ENCODE measurements at places on chromosomes 12 and 14.
A peak's percentile ranks its signal among the peaks of the same experiment; 100 is the strongest.

DNA sequence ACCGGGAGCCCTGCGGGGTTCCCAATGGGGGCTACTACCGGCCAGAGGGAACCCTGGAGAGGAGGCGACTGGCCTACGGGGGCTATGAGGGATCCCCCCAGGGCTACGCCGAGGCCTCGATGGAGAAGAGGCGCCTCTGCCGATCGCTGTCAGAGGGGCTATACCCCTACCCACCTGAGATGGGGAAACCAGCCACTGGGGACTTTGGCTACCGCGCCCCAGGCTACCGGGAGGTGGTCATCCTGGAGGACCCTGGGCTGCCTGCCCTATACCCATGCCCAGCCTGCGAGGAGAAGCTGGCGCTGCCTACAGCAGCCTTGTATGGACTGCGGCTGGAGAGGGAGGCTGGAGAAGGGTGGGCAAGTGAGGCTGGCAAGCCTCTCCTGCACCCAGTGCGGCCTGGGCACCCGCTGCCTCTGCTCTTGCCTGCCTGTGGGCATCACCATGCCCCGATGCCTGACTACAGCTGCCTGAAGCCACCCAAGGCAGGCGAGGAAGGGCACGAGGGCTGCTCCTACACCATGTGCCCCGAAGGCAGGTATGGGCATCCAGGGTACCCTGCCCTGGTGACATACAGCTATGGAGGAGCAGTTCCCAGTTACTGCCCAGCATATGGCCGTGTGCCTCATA is 9.7 kb downstream of the TNS2 start:
- DNase-seq: no peak

GRCh38 chr12:46174061-46174662 is 94.7 kb downstream of the SLC38A1 start:
- peak; percentile 8 for DNase-seq

GRCh38 chr14:95268350-95268749 is 51.4 kb downstream of the CLMN start:
- no peak for DNase-seq

GRCh38 chr12:61530456-61530855 is 729.7 kb upstream of the USP15 start:
- DNase-seq: no peak

DNA sequence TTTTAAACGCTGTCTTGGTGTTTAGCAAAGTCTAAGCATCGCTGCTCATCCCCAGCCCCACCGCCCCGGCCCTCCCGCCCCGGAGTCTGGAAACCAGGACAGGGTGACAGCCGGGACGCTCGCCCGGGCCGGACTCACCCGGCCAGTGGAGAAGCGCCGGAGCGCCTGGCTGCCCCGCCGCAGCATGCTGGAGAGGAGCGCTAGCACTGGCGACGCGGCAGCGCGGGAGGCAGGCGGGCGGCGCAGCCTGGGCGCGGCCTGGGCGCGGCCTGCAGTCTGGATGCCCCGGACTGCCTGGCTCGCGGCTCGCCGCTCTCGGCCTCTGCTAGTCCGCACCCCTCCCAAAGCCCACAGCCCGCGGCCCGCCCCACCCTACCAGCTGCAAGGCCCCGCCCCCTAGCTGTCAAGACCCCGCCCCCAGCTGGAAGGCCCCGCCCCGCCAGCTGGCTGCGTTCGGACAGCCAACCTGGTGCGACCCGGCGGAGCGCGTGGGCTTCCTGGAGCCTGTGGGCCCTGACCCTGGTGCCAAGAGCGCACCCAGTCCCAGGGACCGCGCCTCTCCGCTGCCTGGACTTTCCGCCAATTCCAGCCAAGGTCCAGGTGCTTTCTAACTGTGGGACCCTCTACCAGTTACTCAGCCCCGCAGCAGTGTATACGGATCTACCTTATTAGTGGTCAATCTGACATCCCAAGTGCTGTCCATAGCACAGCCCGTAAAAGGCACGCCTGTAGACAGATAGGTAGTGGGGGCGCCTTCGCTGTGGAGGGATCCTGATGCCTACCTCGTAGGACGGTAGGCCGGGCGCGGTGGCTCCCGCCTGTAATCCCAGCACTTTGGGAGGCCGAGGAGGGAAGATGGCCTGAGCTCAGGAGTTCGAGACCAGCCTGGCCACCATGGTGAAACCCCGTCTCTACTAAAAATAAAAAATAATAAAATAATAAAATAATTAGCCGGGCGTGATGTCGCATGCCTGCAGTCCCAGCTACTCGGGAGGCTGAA is at the start of gene ALDH1L2:
Gene ALDH1L2, minus strand, starts transcription at position 208 of the 1,000 bp plus-strand sequence. Its CDS starts 22 bp downstream, at position 186.
- peak; percentile 79 for DNase-seq

DNA sequence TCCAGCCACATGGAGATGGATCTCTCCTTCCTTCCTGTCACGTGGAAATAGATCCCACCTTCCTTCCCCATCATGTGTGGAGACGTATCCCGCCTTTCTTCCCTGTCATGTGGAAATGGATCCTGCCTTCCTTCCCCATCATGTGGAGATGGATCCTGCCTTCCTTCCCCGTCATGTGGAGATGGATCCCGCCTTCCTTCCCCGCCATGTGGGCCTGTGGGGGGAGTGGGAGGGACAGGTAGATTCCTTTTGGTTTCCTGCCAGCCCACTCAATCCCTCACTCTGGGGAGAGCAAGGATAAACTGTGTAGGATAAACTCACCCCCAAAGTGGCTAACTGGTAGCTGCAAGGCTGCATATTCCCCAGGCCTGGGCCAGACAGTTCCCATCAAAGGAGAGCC is 31.7 kb upstream of the TDRD9 start:
- peak; percentile 41 for DNase-seq

GRCh38 chr14:91230397-91231035 is 14.0 kb downstream of the GPR68 start:
- DNase-seq: no peak

DNA sequence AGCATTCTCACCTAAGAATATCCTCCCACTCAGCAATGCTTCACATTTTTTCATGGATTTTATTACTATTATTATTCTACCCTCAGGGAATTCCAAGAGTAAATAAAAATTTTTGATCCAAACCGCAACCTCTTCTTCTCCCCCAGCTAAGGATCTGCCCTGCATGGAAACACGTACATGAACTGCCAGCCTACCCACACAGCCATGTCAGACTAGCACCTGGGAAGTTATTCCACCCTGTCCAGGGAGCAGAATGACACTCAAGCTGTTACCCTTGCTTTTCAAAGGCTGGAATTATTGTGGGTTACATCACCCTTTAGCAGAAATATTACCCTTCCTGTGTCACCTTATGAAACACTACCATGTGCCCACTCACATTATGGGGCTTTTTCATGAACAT is 227.3 kb upstream of the USP15 start:
- DNase-seq: no peak

DNA sequence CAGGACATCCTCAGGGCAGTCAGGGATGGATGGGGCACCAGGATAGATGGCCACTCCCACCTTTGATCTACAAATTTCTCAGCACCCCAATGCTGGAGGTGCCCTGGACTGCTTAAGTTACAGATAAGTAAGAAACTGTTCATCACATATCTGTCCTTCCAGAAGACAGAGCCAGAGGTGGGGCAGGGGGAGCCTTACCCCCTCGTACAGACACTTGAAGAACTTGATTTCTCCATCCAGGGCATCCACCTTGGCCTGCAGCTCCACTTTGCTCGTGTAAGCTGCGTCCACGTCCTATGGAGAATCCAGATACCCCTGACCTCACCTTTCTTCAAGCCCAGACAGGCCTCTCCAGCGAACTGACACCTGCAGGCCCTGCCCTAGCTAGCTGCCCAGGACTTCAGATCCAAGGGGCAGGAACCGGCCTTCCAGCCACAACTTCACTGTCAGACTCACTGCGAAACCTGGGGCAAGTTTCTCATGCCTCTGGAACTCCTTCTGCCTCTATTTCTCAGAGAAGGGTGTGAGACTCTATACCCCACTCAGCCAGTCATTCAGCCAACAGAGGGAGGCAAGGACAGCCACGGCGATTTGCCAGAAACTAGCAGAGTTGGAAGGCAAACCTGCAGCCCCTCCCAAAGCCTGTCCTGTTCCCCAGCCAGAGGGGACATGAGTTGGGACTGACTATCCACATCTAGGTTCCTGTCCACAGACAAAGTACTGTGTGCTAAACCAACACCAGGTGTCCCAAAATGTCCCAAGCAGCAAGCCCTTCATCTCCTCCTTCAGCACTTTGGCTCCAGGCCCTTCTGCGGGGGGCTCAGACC is 3.8 kb downstream of the KRT73 start:
- DNase-seq: no peak

- no peak for DNase-seq
Observed at GRCh38 chr14:78491048-78491447, 320.9 kb downstream of the NRXN3 start.

DNA sequence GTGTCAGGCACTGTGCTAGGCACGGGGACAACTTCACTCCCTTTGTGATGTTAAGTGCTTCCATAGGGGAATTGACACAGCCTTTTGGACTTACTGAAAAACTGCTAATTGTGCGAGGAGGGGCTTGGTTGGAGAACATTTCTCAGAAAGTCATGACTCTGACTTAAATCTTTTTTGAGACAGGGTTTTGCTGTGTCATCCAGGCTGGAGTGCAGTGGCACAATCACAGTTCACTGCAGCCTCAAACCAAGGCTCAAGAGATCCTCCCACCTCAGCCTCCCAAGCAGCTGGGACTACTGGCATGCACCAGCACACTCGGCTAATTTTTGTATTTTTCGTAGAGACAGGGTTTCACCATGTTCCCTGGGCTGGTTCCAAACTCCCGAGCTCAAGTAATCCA is 10.2 kb upstream of the LTBP2 start:
- DNase-seq: no peak

DNA sequence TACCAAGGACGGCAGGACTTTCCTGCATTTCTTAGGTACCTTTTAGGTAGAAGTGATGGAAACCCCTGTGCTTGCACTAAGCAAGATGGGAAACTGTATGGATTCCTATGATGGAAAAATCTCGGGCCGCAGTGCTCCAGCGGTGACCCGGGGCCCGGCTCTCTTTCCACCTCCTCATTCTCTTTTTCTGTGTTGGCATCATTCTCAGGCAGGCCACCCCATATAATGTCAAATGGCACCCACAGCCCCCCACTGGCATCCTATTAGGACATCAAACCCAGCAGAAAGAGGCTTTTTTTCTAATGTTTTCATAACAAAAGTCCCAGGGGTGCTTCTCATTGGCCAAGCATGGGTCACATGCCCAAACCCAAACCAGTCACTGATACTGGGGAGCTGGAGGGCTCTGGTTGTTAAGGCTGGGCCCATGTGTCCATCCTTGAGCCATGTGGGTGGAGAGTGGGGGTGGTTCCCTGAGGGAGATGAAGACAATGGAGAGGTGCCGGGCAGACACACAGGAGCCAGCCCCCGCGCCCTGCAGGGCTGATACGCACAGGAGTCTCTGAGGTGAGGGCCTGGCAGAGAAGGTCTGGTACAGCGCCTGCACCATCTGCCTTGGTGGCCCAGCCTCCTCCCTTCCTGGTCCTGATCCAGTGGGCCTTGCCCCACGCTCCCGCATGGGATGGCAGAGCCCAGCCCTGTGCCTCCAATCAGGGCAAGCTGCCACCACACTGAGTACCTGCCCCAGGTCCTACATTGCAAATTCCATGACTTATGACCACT is 142.1 kb downstream of the CALM1 start:
- DNase-seq: no peak

DNA sequence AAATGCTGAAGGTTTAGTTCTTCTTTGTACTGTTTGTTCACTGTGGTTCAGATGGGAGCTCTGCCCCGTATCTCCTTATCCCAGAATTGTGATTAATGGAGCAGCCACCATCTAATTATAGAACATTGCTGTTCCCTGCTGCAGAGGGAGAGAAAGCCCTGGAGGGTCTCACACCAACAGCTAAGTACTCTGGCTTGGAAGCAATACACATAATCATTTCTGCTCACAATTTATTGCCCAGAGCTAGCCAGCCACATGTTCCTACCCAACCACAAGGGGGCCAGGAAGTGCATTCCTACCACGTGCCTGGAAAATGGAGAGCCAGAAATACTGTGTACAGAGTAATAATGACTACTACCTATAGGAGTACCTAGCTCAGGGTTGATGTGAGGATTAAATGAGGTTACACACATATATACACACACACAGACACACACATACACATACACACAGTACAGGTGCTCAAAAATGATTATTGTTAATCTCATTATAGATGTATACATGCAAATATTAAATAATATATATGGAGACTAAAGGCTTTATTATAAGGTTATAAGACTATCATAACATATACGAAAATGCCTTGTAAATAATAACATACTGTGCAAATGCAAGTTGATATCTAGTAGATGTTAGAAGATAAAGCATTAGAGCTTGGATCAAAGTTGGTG is 22.3 kb downstream of the MSRB3 start:
- no peak for DNase-seq

Measured in GM13976 (cell line).